GM04504 (cell line): ENCODE measurements at places on chromosomes 2 and 18.

- DNase-seq: no peak
Observed at GRCh38 chr2:42598656-42599055, 30.2 kb downstream of the MTA3 start.

DNA sequence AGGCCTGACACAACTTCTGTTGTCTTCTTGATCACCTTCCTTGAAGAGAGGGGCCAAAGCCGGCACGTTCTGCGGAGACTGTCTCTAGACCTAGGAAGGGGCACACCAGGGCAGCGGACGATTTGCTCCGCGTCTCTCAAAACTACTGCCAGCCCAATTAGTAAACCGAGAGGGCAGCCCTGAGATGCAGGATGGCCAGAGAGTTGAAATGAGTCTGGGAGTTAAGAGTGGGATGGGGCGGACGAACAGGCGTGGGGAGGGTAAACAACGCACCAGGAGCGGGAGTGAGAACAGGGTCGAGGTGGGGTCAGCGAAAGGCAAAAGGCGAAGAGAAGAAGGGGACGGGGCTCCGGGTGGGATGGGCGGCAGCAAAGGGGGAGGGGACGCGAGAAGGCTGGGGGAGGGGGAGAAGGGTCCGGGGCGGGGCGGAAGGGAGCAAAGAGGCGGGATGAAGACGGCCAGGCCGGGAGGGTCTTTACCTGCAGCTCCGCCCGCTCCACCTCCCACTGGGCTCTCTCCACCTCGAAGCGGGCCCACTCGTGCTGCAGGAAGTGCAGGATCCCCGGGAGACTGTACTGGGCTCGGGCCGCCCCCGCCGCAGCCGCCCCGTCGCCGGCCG, 476 bp downstream of the STRN start:
- no peak for DNase-seq

DNA sequence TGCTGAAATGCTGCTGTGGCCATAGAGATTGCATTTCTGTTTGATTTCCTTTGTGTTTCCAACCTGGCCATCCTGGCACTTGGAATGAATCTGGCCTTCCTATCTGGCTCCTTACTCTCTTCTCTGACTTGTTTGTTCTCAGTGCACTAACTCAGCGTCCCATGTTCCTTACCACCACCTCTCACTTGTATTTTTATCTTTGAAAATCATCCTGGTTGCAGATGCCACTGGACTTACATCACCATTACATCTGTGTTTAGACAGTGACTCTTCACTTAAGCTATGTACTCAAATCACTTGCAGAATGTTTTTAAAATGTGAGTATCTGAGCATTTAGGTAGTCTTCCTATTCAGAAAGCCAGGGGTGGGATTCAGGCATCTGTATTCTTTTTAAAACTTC, 239.5 kb downstream of the WDR7 start:
- DNase-seq: peak; percentile 40

DNA sequence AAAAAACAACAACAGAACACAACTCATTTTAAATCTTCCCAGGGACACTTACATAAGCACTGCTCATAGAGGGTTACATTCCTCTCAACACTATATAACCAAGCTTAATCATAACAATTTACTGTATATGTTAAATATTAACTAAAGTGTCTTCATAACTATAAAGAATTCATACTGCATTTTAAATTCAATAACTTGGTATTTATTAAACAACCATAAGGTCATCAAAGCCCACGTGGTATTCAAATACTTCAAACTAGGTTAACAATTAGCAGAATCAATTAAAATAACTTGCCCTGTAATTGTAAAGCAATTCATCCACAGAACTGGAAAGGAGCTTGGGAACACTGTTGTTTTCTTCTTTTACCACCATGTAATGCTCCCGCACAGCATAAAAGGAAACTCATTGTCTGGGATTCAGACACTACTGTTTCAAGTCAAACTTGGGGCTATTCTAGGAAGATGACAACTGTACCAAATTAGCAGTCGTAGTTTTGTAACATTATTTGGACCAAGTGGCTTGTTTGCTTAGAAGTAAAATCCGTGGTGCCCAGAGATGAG, 10.4 kb downstream of the GAREM1 start:
- DNase-seq: no peak

- no peak for DNase-seq
Observed at GRCh38 chr2:56344771-56345170, 161.0 kb downstream of the CCDC85A start.

- DNase-seq: peak; percentile 4
Observed at GRCh38 chr2:193963472-193964119, 1693.4 kb upstream of the SLC39A10 start.

DNA sequence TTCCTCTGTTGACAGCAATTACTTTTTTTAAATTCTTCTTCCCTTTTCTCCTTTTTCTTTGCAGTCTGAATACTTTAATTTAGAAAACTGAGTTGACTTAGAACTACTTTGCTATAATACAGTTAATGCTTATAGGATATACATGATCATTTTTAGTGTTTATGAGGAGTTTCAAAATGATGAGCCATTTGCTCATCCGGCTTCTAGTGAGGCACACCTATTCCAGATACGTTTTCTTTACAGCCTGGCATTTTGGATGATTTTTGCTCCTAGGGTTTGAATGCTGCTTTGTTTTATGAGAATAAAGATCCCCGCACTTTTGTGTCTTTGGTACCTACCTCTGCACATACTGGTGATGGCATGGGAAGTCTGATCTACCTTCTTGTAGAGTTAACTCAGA, 52.8 kb downstream of the EIF5B start:
- no peak for DNase-seq

- no peak for DNase-seq
Observed at GRCh38 chr2:190722061-190722759, 73.3 kb downstream of the NAB1 start.

- DNase-seq: no peak
Observed at GRCh38 chr18:5058768-5059695, 138.0 kb downstream of the AKAIN1 start.

DNA sequence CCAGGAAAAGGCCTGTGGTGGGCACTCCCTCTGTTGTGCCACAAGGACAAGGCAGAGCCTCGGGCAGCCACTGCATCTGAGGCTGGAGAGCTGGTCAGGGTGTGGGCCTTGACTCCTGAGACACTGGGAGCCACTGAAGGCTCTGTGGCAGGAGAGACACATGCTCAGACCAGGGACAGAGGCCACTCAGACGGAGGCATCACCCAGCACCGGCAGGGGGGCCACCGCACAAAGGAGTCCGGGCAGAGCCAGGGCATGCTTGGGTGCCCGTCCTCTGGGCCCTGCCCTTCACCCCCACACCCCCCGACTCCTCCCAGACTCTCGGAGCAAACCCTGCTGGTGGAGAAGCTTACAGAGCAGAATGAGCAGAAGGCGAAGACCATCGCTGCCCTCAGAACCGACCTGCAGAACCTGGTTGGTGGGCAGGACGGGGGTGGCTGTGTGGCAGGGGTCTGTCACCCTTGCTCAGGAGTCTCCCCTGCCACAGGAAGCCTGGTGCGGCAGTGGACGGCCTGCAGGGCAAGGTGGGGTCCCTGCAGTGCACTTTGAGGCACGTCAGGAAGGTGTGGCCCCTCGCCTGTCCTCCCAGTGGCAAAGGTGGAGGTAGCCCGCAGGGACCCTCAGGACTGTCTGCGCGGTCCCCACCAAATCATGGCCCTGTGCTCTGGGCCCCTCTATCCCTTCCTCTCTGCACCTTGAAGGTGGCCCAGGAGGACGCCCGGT, 26.0 kb downstream of the CROCC2 start:
- no peak for DNase-seq
